ENCODE measurements at places on chromosomes 2 and 18. TPM values are rescaled to one million over a fixed set of nuclear protein-coding genes. Genes with fewer than 3 reads are reported as not detected.

Gene FTCDNL1
- 1.6 TPM for total RNA-seq

Gene DCDC2C
- total RNA-seq: not detected

Gene GLI2
- 49.1 TPM for total RNA-seq

Gene COLEC12
- 2.0 TPM for total RNA-seq

Gene COL6A3
- total RNA-seq: 4.5 TPM

Gene PAX8
- 0.49 TPM for total RNA-seq

Gene POTEC
- total RNA-seq: not detected

Gene TAF4B
- 2.1 TPM for total RNA-seq

Gene SRD5A2
- not detected for total RNA-seq

Gene GKN2
- not detected for total RNA-seq

DNA sequence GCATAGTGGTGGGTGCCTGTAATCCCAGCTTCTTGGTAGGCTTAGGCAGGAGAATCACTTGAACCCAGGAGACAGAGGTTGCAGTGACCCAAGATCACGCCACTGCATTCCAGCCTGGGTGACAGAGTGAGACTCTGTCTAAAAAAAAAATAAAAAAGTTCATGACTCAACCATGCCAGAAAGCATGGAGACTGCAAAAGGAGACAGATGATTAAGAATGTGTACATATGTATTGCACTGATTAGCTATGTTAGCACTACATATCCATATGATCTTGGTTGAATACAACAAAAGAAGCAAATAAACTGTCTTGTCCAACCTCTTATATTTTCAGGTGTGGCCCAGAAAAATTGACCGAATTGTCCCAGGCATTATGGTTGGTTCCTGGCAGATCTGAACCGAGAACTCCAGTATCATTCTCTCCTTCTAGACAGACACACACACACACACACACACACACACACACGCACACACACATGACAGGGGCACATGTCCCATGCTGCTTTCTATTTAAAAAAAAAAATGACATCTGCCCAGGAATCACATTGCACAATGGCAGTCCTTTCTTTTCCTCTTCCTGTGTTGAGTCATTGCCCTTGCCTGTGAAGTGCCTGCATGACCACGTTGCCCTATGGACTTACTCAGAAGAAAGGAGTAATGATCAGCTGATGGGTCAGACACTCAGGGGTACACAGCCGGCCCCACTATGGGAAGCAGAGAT lies 65.6 kb downstream of the MYCN start:
- no peak for DNase-seq
- peak overlapping the region; percentile 44 for H3K27ac ChIP-seq
- H3K27me3 ChIP-seq: no peaks in the 10 kb centered on the region
- peak overlapping the region; percentile 68 for H3K4me3 ChIP-seq

- H3K36me3 ChIP-seq: no peaks in the 10 kb centered on the region
- peaks cover 51% of the 10 kb centered on the region for H3K27me3 ChIP-seq
- H3K4me1 ChIP-seq: peaks cover 25% of the 10 kb centered on the region
- H3K4me3 ChIP-seq: no peak overlapping the region
Measured at GRCh38 chr2:157258520-157259326, 1.2 kb downstream of the GALNT5 start.

DNA sequence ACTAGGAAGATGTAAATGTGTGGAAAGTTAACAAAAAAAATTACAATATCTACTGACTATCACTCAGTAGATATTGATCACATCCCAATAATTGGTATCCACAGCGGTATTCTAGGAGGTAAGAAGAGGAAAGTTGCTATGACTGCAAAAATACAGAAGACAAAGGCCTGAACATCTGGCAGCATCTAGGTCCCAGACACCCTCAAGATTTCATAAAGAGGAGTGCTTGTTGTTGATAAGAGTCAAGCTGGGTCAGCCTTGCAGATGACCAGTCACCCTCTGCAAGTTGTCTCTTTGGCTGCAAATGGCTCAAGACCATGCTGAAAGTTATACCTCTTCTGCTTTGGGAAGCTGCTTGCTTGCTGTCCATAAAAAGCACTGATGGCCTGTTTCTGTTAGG lies 228.4 kb upstream of the FBXO11 start:
- no peak overlapping the region for H3K4me3 ChIP-seq
- no peaks in the 10 kb centered on the region for H3K4me1 ChIP-seq
- H3K36me3 ChIP-seq: peaks cover 5% of the 10 kb centered on the region
- DNase-seq: no peak
- H3K27me3 ChIP-seq: no peaks in the 10 kb centered on the region

- H3K4me3 ChIP-seq: no peak overlapping the region
- no peak overlapping the region for H3K27ac ChIP-seq
- H3K4me1 ChIP-seq: peaks cover 1% of the 10 kb centered on the region
Measured at GRCh38 chr2:98382739-98383138, 36.5 kb downstream of the CNGA3 start.

DNA sequence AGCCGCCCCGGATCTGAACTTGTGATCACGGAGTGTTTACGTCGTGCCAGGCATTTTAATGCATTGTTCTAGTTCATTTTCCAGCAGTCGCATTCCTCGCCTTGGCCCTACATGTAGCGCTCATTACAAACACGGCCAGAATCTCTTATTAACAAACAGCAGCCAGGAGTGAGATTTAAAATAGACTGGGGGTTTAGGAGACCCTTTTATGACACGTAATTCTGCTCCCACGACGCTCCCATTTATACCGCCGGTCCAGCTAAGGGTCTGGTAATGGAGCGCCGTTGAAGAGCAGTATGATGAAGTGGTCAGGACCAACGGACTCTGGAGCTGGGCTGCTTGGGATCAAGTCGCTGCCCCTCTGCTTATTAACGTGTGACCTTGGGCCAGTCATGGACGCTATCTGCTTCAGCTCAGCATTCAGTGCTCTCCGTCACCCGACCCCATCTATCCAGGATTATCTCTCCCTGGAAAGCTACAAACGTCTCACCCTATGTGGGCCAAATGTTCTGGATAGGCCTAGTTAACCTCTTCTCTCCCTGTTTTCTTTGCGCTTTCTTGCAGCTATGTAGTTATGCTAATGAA lies 745 bp downstream of the MSH2 start:
- H3K27me3 ChIP-seq: no peaks in the 10 kb centered on the region
- peaks cover 38% of the 10 kb centered on the region for H3K4me1 ChIP-seq
- peak overlapping the region; percentile 7 for H3K27ac ChIP-seq
- H3K36me3 ChIP-seq: peaks cover 30% of the 10 kb centered on the region
- no peak for DNase-seq

- no peaks in the 10 kb centered on the region for H3K4me1 ChIP-seq
- peaks cover 3% of the 10 kb centered on the region for H3K27me3 ChIP-seq
- no peaks in the 10 kb centered on the region for H3K36me3 ChIP-seq
- no peak overlapping the region for H3K27ac ChIP-seq
- H3K4me3 ChIP-seq: no peak overlapping the region
- no peak for DNase-seq
Measured at GRCh38 chr18:2114765-2115164, 456.5 kb downstream of the METTL4 start.

DNA sequence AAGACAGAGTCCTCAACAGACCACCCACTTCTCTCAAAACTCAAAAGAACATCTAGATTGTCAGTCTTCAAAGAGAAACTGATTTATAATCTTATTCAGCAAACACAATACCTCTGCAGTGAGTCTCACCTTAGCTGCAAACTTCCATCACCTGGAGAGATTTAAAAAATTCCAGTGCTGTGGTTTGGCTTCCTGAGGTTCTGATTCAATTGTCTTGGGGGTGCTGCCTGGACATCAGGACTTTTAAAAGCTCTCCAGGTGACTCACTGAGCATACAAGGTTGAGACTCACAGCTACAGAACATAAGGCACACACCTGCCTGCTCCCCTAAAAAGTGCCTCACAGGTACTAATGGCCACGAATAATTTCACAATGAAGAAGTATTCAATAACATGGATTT lies 40.3 kb downstream of the RNF152 start:
- H3K4me3 ChIP-seq: no peak overlapping the region
- peaks cover 6% of the 10 kb centered on the region for H3K4me1 ChIP-seq
- H3K36me3 ChIP-seq: no peaks in the 10 kb centered on the region

- H3K4me1 ChIP-seq: peaks cover 52% of the 10 kb centered on the region
- peaks cover 12% of the 10 kb centered on the region for H3K36me3 ChIP-seq
- H3K27ac ChIP-seq: peak overlapping the region; percentile 4
- H3K27me3 ChIP-seq: no peaks in the 10 kb centered on the region
- peak overlapping the region; percentile 0 for H3K4me3 ChIP-seq
Measured at GRCh38 chr18:10077986-10078385, 164.2 kb downstream of the VAPA start.

DNA sequence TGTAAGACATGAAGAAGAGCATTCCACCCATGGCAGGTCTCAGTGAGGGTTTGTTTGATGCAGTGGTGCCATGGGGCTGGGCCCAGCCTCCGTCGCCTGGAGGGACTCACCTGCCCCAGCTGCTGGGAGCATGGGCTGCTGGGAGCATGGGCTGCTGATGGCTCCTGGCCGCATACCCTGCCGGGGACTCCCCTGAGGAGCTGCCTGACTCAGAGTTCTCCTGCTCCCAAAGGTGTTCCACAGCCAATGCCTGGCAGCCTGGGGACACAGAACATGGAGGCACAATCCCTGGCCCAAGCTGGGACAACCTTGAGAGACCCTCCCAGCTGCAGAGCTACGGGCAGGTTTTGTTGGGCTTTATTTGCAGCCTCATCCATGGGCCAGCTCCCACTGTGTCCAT lies 108.4 kb downstream of the COPS8 start:
- H3K4me3 ChIP-seq: no peak overlapping the region
- peaks cover 11% of the 10 kb centered on the region for H3K4me1 ChIP-seq
- no peaks in the 10 kb centered on the region for H3K27me3 ChIP-seq
- H3K27ac ChIP-seq: no peak overlapping the region
- H3K36me3 ChIP-seq: no peaks in the 10 kb centered on the region

GRCh38 chr2:168345601-168346000 lies 98.2 kb upstream of the STK39 start:
- H3K27ac ChIP-seq: no peak overlapping the region
- H3K27me3 ChIP-seq: no peaks in the 10 kb centered on the region
- no peak for DNase-seq
- no peak overlapping the region for H3K4me3 ChIP-seq
- no peaks in the 10 kb centered on the region for H3K36me3 ChIP-seq
